Fibroblast of skin of right biceps (primary cell): ENCODE measurements at places on chromosomes 2 and 18.

DNA sequence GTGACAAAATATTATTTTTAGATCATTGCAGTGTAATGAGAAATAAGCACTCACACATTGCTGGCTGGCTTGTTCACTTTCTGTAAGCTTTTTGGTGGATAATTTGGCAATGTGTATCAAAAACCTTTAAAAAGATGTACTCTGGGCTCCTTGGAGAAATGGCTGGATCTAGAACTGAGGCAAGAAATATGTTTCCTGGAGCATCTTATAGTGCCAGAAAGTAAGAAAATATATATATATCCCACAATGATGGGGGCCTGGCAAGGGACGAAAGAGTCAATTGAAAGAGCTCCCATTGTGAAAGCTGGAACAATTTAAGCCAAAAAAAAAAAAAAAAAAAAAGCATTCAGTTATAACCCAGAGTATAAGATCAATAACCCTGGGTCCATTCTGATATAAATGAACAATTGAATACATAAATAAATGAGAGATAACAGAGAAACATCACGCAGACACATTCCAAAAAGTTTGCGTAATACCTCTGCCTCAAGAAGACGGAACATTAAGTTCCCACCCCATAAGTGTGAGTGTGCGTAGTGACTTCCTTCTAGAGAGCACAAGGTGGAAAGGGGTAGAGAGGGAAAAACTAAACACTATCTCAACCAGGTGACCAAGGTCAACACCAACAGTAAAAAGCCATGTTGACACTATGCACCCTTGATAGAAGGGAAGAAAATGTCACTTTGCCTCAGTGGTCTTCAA lies 77.5 kb downstream of the BIN1 start:
- no peak for DNase-seq

- peak; percentile 88 for DNase-seq
Measured at GRCh38 chr18:59547581-59548182, 149.5 kb downstream of the CCBE1 start.

- no peak for DNase-seq
Measured at GRCh38 chr2:240170354-240170735, 29.9 kb upstream of the OTOS start.

- DNase-seq: no peak
Measured at GRCh38 chr2:174609261-174609660, 11.7 kb upstream of the WIPF1 start.

- DNase-seq: no peak
Measured at GRCh38 chr2:59462422-59463197, 1090.8 kb downstream of the BCL11A start.

GRCh38 chr18:51039138-51040112 lies 9.4 kb downstream of the SMAD4 start:
- no peak for DNase-seq

- DNase-seq: peak; percentile 61
Measured at GRCh38 chr18:79396431-79397246, 909 bp downstream of the NFATC1 start.

- DNase-seq: peak; percentile 39
Measured at GRCh38 chr2:73827018-73827417, 1.7 kb upstream of the STAMBP start.

GRCh38 chr18:34801774-34802173 lies 91.7 kb downstream of the DTNA start:
- DNase-seq: peak; percentile 50

- no peak for DNase-seq
Measured at GRCh38 chr2:239756031-239756789, 268.9 kb downstream of the NDUFA10 start.

- no peak for DNase-seq
Measured at GRCh38 chr2:104938231-104938941, 84.5 kb downstream of the POU3F3 start.

- DNase-seq: peak; percentile 45
Measured at GRCh38 chr2:189409647-189410046, 31.6 kb upstream of the WDR75 start.

DNA sequence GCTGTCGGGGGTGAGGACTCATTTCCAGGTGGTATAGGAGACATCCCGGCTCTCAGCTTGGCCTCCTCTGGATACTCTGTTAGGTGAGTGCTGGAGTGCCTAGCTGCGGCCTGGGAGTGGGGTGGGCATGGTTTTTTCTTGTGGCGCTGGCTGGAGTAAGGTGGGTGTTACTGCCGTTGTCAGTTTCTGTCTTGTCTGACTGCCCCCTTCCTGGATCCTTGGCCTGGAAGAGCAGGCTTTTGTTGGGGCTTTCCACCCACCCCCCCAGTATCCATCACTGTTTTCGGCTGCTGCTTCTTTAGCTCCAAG lies 69.2 kb downstream of the DGKD start:
- no peak for DNase-seq

GRCh38 chr2:212282671-212283261 lies 255.8 kb downstream of the ERBB4 start:
- DNase-seq: no peak
